ENCODE measurements at places on chromosomes 12 and 14. TPM values are rescaled to one million over a fixed set of nuclear protein-coding genes. Genes with fewer than 3 reads are reported as not detected.

Gene HOXC11
- not detected for total RNA-seq

Gene OVCH1
- total RNA-seq: 0.20 TPM

Gene KRT77
- not detected for total RNA-seq

Gene SVOP
- not detected for total RNA-seq

Gene ZC2HC1C
- total RNA-seq: not detected

Gene NRL
- 0.75 TPM for total RNA-seq

Gene REC8
- total RNA-seq: 1.1 TPM

Gene CPNE6
- total RNA-seq: not detected

Gene ATN1
- 74.9 TPM for total RNA-seq

Gene PNP
- total RNA-seq: 17.1 TPM

Gene HOXC12
- total RNA-seq: not detected

Gene FOXN4
- not detected for total RNA-seq

Gene GPR84
- not detected for total RNA-seq

Gene PLXNC1
- total RNA-seq: 5.5 TPM

Gene PTPN21
- 8.5 TPM for total RNA-seq

Gene TMPRSS12
- not detected for total RNA-seq

Gene GNG2
- 16.4 TPM for total RNA-seq

Gene C12orf54
- total RNA-seq: not detected

Gene RIN3
- total RNA-seq: 6.1 TPM

Gene KRT83
- not detected for total RNA-seq

Gene RPS6KA5
- 0.54 TPM for total RNA-seq

Gene CABP1
- 0.44 TPM for total RNA-seq

Gene CATSPERB
- total RNA-seq: not detected

Gene NTS
- total RNA-seq: not detected

Gene DUSP16
- total RNA-seq: 4.8 TPM

Gene FAM90A1
- total RNA-seq: 0.25 TPM

Gene SMCO3
- total RNA-seq: 0.24 TPM

Gene SIX6
- total RNA-seq: not detected

Gene RND1
- 0.39 TPM for total RNA-seq

Gene HECTD4
- 11.3 TPM for total RNA-seq

Gene ARID2
- 10.5 TPM for total RNA-seq

Gene TTC6
- total RNA-seq: not detected

Gene YY1
- 39.6 TPM for total RNA-seq

Gene KRT3
- total RNA-seq: not detected

Gene MAGOHB
- total RNA-seq: 4.7 TPM

Gene TCL1B
- total RNA-seq: not detected

Gene ANKS1B
- 10.9 TPM for total RNA-seq

Gene GPR162
- total RNA-seq: 1.0 TPM

Gene P2RX2
- not detected for total RNA-seq
